Activated CD8-positive, alpha-beta T cell treated with anti-CD3 and anti-CD28 coated beads, Interleukin-2, amount 10 ng/mL, durations not matched to agents 7 days and 5 days (primary cell): ENCODE measurements at places on chromosomes 3 and 15. TPM values are rescaled to one million over a fixed set of nuclear protein-coding genes. Genes with fewer than 3 reads are reported as not detected.

DNA sequence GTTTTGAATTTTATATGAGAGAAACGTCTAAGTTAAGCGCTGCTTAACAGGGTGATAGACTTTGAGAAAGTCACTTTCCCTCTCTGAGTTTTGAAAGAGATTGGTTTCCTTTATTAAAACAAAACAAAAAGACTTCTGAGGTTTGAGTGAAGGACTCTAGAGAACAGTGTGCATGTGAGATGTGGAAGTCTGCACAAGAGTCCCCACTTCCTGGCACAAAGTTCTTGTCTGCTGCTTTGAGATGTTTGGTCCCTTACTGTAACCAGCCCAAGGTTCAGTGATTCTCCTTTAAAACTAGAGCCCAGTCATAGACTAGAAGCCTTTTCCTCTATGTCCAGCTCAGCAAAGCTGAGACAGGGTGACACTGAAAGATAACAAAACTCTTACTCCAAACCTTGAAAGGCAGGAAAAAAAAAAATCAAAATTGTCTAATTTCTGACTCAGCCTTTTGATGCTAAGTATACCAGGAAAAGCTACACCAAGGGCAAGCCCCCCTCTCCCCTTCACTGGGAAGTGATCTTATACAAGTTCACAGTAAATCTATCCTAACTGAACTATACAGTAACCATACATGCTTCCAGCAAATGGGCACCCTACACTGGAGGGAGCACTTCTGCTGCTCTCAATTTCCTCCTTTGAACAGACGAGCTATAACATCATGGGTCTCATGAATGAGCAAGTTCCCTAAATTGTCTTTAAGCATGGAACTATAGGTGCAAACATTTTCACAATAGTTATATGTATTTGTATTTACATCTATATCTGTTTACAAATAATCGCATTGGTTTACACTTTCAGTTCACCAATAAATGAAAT is 2.3 kb downstream of the POPDC2 start:
- H3K36me3 ChIP-seq = peaks cover 3% of the 10 kb centered on the region
- no peaks in the 10 kb centered on the region for H3K27me3 ChIP-seq
- DNase-seq = no peak
- H3K4me3 ChIP-seq = no peak overlapping the region
- H3K4me1 ChIP-seq = peaks cover 25% of the 10 kb centered on the region
- peak overlapping the region; percentile 58 for H3K27ac ChIP-seq

Gene GP5
- total RNA-seq = 1.4 TPM

Gene SEMA7A
- 16.1 TPM for total RNA-seq

DNA sequence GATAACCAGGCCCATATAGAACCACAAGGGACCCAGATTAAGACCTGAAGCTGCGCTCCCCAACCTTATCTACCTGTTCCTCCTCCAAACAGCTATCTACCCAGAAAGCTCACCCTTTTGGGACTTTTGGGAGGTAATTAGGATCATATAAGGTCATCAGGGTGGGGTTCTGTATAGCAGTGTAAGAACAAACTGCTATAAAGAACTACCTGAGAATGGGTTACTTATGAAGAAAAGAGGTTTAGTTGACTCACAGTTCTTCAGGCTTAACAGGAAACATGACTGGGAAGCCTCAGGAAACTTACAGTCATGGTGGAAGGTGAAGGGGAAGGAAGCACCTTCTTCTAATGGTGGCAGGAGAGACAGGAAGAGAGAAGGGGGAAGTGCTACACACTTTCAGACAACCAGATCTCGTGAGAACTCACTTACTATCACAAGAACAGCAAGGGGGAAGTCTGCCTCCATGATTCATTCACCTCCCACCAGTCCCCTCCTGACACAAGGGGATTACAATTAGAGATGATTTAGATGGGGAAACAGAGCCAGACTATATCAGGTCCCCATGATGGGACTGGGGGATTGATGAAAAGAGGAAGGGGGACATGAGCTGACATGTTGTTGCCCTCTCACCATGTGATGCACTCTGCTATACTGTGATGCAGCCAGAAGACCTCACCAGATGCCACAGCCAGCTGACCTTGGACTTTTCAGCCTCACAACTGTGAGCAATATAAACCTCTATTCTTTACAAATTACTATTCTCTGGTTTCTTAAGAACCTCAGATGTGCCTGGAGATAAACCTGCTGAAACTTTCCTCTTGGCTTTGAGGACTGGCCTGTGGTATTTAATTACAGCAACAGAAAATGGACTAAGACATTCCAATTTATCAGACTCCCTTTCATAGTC is 15.3 kb upstream of the FMN1 start:
- H3K4me1 ChIP-seq = peaks cover 10% of the 10 kb centered on the region
- H3K36me3 ChIP-seq = no peaks in the 10 kb centered on the region
- no peak for DNase-seq
- no peaks in the 10 kb centered on the region for H3K27me3 ChIP-seq

Gene LRRK1
- total RNA-seq = 0.57 TPM

DNA sequence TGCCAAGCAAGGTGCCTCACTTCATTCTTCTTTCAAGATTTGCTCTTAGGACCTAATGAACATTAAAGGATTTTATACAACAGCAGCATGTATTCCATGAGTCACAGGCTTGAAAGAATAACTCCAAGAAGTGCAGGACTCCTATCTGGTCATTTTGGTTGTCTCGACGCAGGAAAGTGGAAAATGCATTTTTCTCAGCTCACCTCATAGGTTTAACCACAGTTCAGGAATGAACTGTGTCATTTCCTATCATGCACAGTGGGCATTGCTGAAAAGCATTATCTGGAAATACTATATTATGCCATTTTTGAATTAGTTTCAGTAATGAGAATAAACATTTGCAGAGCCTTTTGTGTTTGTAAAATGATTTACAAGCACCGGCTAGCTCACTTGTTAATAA is 98.7 kb upstream of the BFSP2 start:
- H3K36me3 ChIP-seq = no peaks in the 10 kb centered on the region
- H3K27me3 ChIP-seq = peaks cover 5% of the 10 kb centered on the region
- no peak overlapping the region for H3K27ac ChIP-seq
- H3K4me1 ChIP-seq = no peaks in the 10 kb centered on the region
- H3K4me3 ChIP-seq = no peak overlapping the region

DNA sequence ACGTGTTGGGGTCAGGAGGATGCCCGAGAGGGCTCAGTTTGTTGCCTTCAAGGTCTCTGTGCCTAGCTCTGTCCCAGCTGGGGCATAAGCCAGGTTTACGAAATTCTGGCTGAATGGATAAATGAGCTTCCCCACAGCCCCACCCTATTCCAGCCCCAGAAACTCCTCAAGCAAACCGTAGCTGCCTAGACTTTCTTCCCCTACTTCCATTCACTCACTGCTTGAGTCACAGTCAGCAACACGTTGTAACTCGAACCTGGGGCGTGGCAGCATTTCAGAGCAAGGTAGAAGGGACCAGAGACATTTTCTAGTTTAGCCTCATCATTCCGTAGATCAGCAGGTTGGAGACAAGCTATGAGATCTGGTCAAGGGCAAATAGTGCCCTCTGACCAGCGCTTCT is 24.2 kb downstream of the NMNAT3 start:
- DNase-seq = no peak
- H3K4me1 ChIP-seq = no peaks in the 10 kb centered on the region
- H3K27ac ChIP-seq = no peak overlapping the region
- no peak overlapping the region for H3K4me3 ChIP-seq
- H3K27me3 ChIP-seq = no peaks in the 10 kb centered on the region
- H3K36me3 ChIP-seq = no peaks in the 10 kb centered on the region

GRCh38 chr3:185308126-185308754 is 54.4 kb upstream of the EHHADH start:
- H3K36me3 ChIP-seq = peaks cover 15% of the 10 kb centered on the region
- DNase-seq = peak; percentile 66
- H3K27me3 ChIP-seq = peaks cover 2% of the 10 kb centered on the region
- no peak overlapping the region for H3K27ac ChIP-seq
- no peak overlapping the region for H3K4me3 ChIP-seq
- no peaks in the 10 kb centered on the region for H3K4me1 ChIP-seq

Gene ZNF502
- 4.0 TPM for total RNA-seq

DNA sequence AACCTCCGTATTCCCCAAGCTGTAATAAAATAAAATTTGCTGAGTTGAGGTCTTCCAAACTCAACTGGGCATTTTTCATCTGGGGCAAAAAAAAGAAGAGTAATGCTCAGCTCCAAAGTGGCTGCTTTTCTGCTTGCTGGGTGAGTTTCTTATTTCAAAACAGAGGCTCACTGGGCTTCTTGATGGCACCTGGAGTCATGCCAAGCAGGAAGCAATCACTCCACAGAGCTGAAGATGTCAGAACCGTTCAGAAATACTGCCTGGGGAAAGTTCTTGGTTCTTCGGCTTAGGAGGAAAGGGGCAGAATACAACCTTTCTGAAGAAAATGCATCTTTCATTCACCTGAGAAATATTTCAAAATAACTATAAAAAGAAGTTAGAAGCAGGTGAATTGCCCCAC is 4.1 kb downstream of the CCR9 start:
- H3K27ac ChIP-seq = no peak overlapping the region
- peaks cover 33% of the 10 kb centered on the region for H3K4me1 ChIP-seq
- DNase-seq = no peak

DNA sequence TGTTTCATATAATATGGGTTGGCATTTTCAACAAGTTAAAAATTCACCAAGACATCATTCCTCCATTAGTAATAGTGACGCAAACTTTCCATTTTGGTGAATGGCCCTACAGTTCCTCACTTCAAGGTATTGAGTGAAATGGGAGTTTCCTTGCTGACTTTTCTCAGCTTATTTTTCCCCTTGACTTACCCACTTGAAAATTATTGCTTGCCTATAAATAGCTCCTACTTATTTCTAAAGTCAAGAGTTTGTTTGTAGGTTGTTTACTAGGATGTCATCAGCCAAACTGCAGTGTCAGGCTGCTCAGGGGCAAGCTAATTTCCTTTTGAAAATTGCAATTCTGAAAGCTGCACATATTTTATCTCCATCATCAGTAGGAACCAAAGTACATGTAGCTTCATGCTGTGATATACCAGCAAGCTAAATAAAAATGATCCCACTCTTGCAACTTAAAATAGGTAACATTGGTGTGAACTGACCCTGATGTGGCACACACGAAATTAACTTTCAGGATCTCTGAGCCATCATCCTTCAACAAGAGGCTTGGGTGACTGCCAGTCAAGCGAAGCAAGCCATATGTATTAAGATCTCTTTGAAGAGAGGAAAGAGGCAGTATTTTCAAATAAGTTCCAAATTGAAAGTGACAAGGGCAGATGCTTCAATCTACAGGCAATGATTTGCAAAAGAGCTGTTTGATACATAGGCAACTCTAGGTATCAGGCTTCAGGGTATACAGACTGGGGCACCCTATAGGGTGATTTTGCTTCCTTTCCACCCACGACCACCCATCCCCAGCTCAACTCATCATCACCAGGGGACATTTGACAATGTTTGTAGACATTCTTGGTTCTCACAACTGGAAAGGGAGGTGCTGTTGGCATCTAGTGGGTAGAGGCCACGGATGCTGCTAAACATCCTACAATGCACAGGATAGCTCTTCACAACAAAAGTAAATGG is 66.8 kb upstream of the RASGRP1 start:
- no peak overlapping the region for H3K4me3 ChIP-seq
- H3K27me3 ChIP-seq = no peaks in the 10 kb centered on the region
- H3K27ac ChIP-seq = peak overlapping the region; percentile 51
- H3K4me1 ChIP-seq = peaks cover 32% of the 10 kb centered on the region

Gene PAQR5
- total RNA-seq = not detected

Gene ADCY5
- total RNA-seq = not detected

Gene TGM4
- total RNA-seq = not detected

DNA sequence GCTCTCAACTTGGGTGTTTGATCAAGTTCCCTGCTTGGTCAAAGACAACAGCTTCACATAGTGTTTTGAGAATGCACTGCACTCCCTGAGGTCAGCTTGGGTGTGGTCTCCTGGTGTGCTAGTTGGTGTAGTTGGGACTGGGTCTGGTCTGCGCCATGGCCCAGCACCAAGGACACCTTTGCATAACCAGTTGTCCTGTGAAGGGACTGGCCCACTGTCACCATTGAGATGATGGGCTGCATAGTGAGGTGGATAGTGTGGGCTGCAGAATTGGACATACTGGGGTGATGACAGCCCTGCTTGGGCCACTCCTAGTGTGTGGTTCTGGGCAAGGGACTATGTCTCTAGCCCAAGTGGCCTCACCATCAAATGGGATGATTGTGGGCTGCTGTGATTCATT is 9.5 kb downstream of the RPSA start:
- H3K27ac ChIP-seq = peak overlapping the region; percentile 57
- peaks cover 16% of the 10 kb centered on the region for H3K4me1 ChIP-seq

- H3K27me3 ChIP-seq = peaks cover 26% of the 10 kb centered on the region
- no peak for DNase-seq
Measured at GRCh38 chr15:96011136-96011535, 319.4 kb upstream of the NR2F2 start.

Gene SNRPN
- total RNA-seq = 54.2 TPM

- H3K4me1 ChIP-seq = no peaks in the 10 kb centered on the region
- no peak overlapping the region for H3K4me3 ChIP-seq
- H3K36me3 ChIP-seq = no peaks in the 10 kb centered on the region
- H3K27ac ChIP-seq = no peak overlapping the region
- DNase-seq = no peak
Measured at GRCh38 chr3:30587904-30588303, 18.5 kb upstream of the TGFBR2 start.

DNA sequence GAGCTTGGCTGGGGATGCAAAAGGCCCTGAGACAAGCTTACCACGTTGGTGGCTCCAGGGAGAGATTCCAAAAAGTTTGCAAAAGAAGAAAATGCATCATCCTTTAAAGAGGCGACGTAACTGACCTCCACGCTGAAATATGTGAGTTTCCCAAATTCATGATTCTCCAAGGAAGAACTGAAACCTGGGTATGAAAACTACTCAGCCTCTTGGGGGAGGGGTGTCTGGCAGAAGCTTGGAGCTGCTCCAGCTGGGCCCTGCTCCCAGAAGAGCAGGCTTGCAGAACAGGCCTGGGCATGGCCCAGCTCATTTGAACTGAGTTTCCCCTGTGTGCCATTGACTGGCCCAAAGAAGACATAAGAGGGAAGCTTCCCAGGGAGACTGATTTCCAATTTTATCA is 20.5 kb downstream of the CPN2 start:
- no peak overlapping the region for H3K4me3 ChIP-seq
- H3K27me3 ChIP-seq = peaks cover 18% of the 10 kb centered on the region
- no peak overlapping the region for H3K27ac ChIP-seq
- no peaks in the 10 kb centered on the region for H3K36me3 ChIP-seq

DNA sequence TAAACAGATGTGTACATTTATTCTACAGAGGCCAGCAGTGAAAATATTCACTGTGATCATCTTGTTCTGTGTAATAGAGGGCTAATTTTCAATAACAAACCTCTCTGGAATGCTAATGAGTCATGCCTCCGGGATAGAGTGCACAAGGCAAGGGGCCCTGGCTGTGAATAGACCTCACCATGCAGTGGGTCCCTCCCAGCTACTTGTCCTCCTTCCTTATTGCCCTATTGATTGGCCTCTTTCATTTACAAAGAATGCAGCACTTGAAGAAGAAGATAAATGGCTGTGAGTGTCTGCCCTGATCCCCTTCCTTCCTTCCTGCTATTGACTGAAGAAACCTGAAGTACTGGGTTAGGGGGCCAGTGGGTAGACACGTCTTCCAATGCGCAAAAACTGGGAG is 436.3 kb downstream of the WDR72 start:
- no peak for DNase-seq
- no peak overlapping the region for H3K4me3 ChIP-seq
- H3K27ac ChIP-seq = no peak overlapping the region
